Large intestine (tissue), 12 donors: ENCODE measurements at places on chromosomes 4 and X. TPM values are rescaled to one million over a fixed set of nuclear protein-coding genes. Genes with fewer than 3 reads are reported as not detected.

The KCNIP4 gene
- polyA plus RNA-seq: 7.5 TPM

The TLR2 gene
- polyA plus RNA-seq: 12.1 TPM

The ZFP92 gene
- polyA plus RNA-seq: 5.0 TPM

The HTN3 gene
- polyA plus RNA-seq: not detected

The GAGE12E gene
- not detected for polyA plus RNA-seq

The HAND2 gene
- polyA plus RNA-seq: 37.1 TPM

The STPG2 gene
- 0.36 TPM for polyA plus RNA-seq

The ASMT gene
- polyA plus RNA-seq: not detected

The UGT2A3 gene
- polyA plus RNA-seq: 285 TPM

The FGFR3 gene
- 228 TPM for polyA plus RNA-seq

The CC2D2A gene
- polyA plus RNA-seq: 16.4 TPM

The BEX4 gene
- polyA plus RNA-seq: 94.7 TPM

The DOK7 gene
- polyA plus RNA-seq: 8.5 TPM

The ANOS1 gene
- polyA plus RNA-seq: 5.9 TPM

The CENPVL3 gene
- polyA plus RNA-seq: 0.76 TPM

The ERAS gene
- 0.27 TPM for polyA plus RNA-seq

The SPANXC gene
- polyA plus RNA-seq: not detected

The NFKB1 gene
- polyA plus RNA-seq: 26.3 TPM

The MTMR8 gene
- 2.1 TPM for polyA plus RNA-seq

The PRDM8 gene
- 3.0 TPM for polyA plus RNA-seq

The RLIM gene
- 20.1 TPM for polyA plus RNA-seq

The GPRASP2 gene
- 19.3 TPM for polyA plus RNA-seq

The SORBS2 gene
- polyA plus RNA-seq: 34.4 TPM

The NCAPG gene
- 11.3 TPM for polyA plus RNA-seq

The DSPP gene
- 0.01 TPM for polyA plus RNA-seq

The NOP14 gene
- polyA plus RNA-seq: 25.6 TPM

The AGA gene
- polyA plus RNA-seq: 28.5 TPM

The CPLX1 gene
- 2.8 TPM for polyA plus RNA-seq

The TEX13C gene
- polyA plus RNA-seq: not detected

The LUZP4 gene
- polyA plus RNA-seq: not detected

The HTRA3 gene
- polyA plus RNA-seq: 15.5 TPM

The GDPD2 gene
- polyA plus RNA-seq: 19.9 TPM

The LRRC66 gene
- polyA plus RNA-seq: 7.8 TPM

The TASL gene
- polyA plus RNA-seq: 0.96 TPM

The KIAA1210 gene
- polyA plus RNA-seq: 0.03 TPM

The PPEF1 gene
- 1.7 TPM for polyA plus RNA-seq

The TBX22 gene
- polyA plus RNA-seq: 0.03 TPM

The SHISA3 gene
- polyA plus RNA-seq: 13.2 TPM
